T-helper 1 cell (primary cell): ENCODE measurements at places on chromosomes 13 and 19.
A peak's percentile ranks its signal among the peaks of the same experiment; 100 is the strongest.

GRCh38 chr19:6677883-6678689, 8.1 kb upstream of the TNFSF14 start:
- DNase-seq: no peak

DNA sequence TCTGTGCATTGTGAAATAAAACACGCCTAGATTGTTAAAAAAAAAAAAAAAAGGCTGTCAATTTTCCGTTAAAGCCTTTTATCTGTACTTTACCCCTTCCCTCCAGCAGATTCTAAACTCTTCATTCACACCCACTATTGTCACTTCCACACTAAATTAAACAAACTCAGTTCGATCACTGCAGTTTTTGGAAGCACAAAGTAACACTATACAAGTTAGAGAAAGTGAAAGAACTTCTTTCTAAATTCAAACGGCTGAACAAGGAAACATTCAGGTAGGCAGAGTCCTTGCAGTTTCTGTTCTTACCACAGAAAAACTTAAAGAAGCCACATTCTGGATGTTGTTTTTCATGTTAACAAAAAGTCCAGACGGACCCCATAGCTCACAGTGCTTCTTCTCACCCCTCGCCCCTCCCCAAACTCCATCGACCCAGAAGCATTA, 27.5 kb upstream of the UBE2L5 start:
- DNase-seq: no peak

- DNase-seq: no peak
Observed at GRCh38 chr13:67568205-67568604, 338.1 kb upstream of the PCDH9 start.

GRCh38 chr19:41189425-41190065, 3.5 kb upstream of the CYP2S1 start:
- no peak for DNase-seq

DNA sequence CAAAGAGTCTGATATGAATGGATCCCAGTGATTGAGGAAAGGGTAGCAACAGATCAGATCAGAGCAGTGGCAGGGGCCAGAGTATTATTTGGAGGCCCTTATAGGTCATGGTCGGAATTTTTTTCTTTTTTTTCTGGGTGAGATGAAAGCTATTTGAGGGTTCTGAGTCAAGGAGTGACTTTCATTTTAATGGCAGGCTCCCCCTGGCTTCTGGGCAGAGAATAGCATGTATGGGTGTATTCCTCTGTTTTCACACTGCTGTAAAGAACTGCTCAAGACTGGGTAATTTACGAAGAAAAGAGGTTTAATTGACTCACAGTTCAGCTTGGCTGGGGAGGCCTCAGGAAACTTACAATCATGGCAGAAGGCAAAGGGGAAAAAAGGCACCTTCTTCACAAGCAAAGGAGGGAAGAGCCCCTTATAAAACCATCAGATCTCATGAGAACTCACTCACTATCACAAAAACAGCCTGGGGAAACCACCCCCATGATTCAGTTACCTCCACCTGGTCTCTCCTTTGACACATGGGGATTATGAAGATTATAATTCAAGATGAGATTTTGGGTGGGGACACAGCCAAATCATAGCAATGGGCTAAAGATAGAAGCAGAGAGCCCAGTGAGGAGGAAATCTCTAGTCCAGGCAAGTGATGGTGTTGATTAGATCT, 3.0 kb upstream of the SLC6A16 start:
- DNase-seq: peak; percentile 48

GRCh38 chr13:78339927-78340326, 263.4 kb downstream of the POU4F1 start:
- no peak for DNase-seq

DNA sequence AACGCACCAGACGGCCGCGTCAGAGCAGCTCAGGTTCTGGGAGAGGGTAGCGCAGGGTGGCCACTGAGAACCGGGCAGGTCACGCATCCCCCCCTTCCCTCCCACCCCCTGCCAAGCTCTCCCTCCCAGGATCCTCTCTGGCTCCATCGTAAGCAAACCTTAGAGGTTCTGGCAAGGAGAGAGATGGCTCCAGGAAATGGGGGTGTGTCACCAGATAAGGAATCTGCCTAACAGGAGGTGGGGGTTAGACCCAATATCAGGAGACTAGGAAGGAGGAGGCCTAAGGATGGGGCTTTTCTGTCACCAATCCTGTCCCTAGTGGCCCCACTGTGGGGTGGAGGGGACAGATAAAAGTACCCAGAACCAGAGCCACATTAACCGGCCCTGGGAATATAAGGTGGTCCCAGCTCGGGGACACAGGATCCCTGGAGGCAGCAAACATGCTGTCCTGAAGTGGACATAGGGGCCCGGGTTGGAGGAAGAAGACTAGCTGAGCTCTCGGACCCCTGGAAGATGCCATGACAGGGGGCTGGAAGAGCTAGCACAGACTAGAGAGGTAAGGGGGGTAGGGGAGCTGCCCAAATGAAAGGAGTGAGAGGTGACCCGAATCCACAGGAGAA, 1.9 kb downstream of the PPP1R12C start:
- no peak for DNase-seq

GRCh38 chr19:39342647-39343305, 555 bp downstream of the SAMD4B start:
- no peak for DNase-seq

DNA sequence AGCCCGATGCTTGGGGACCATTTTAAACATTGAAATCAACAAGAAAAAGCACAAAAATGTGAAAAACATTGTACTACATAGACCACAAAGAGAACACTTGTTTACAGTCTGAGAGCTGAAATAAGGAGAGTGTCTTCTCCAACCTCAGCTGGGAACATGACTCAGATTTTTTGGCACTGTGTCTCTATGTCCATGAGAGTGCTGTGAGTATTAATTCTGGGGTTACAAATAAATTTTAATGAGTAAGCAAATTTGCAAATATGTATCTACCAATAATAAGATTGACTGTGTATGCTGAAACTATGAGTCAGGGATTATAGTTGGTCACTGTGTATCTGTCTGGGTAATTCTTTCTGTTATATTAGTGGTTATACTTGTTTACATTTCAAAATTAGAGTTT, 174.0 kb downstream of the DCT start:
- DNase-seq: no peak

DNA sequence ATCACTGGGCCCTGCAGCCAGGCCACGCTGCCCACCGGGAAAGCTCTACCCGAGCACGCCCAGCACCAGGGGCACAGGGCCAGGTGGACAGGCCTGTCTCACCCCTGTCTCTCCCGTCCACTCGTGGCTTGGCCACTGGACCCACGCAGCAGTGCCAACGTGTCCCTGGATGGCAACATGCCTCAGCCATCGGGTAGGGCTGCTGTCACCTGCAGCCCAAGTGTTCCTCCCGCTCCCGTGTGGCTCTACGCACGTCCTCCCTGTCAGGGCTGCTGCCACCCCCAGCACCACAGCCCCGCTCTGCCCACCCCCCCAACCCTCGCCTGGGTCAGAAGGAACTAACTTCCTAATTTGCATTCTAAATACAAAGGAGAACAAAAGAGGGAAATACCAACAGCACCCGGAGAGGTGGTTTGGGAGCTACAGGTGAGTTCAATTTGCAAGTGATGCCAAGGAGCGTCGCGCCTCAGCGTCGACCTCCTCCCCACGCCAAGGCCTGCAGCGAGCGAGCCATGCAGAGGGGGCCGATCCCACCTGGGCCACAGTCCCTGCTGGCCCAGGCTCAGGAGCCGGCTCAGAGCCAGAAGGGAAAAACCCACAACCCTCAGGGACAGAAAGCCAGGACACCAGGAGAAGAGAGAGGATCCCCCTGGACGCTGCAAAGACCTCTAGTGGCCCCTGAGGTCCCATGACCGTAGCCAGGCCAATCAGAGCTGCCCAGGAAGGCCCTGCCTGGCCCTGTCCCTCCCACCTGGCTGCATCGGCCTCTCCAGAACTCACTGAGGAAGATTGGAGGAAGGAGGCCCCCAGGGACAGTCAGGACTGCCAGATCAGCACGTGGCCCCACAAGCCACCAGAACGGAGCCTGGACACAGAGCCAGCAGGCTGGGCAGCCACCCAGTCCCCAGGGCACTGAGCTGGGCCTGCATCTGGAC, 128.4 kb upstream of the SPACA7 start:
- DNase-seq: no peak

- DNase-seq: peak; percentile 6
Observed at GRCh38 chr13:84896128-84896527, 903.1 kb downstream of the SLITRK6 start.

DNA sequence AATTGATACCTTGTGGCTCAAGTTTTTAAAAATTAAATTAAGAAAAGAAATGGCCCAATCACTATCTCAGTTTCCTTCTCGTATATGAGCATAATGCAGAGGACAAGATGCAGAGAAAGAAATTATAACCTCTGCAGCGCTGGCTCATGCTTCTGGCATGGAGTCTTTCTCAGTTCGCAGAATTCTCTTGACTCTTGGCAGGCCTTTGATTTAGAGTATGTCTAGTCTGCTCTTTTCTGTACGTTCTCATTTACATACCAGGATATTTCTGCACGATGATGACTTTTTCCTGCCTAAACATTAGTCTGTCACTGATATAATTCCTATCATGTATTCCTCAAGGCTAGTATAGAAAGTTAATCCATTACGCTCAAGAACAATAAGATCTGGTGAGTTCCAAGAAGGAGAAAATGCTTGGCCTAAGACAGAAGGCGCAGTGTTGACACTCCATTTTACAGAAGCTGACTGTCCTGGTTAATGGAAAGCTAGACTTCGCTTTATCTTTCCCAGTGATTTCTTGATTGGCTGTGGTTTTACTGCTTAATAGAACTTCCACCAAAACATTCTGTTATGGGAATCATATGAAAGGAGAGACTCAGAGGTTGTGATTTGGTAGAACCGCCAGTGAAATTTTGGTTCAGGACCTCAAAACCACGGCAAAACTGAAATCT, 1.7 kb upstream of the SMAD9 start:
- DNase-seq: no peak

GRCh38 chr19:23403581-23404324, 8.5 kb upstream of the ZNF91 start:
- no peak for DNase-seq

DNA sequence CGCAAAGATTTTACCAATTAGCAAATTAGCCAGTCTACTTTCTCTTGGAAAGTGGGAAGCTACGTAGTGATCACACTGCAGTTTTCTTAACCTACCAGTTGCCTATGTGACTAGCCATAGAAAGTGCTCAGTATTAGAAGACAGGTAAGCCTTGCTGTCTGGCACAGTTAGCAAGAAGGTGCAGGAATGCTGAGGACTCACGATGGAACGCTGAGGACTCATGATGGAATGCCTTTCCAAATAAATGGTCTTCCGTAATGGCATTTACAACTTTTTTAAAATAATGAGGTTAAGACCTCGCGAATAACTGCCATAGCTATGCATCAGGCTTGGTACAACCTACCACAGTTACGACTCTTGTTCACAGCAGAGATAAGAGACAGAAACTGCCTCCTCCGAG, 1645.6 kb upstream of the MIR17HG start:
- DNase-seq: no peak

GRCh38 chr13:32955881-32956594, 60.2 kb upstream of the KL start:
- no peak for DNase-seq

- no peak for DNase-seq
Observed at GRCh38 chr13:75369981-75370380, 112.0 kb downstream of the TBC1D4 start.

DNA sequence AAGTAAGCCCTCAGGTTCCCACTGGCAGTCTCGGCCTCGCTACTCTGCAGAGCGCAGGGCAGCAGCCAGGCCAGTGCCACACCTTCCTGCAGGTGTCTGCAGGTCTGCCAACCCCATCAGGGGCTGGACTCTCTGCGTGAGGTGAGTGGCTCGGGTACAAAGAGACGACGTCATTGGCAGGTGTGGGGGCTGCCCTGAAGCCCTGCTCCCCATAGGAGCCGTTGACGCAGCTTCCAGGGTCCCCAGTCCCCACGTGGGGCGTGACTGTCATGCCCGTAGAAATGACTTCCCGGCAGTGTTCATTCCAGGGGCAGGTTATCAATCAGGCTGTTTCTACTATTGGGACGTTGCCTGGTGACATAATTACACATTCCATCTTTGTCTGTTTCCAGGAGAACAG, 15.3 kb upstream of the GJB6 start:
- no peak for DNase-seq

GRCh38 chr13:70253411-70253810, 145.2 kb upstream of the KLHL1 start:
- no peak for DNase-seq

- DNase-seq: no peak
Observed at GRCh38 chr19:47741544-47742140, 3.7 kb upstream of the NOP53 start.

GRCh38 chr13:50991579-50992521, 82.3 kb downstream of the RNASEH2B start:
- no peak for DNase-seq

- DNase-seq: peak; percentile 56
Observed at GRCh38 chr19:51439021-51439465, 19.2 kb downstream of the SIGLEC8 start.

DNA sequence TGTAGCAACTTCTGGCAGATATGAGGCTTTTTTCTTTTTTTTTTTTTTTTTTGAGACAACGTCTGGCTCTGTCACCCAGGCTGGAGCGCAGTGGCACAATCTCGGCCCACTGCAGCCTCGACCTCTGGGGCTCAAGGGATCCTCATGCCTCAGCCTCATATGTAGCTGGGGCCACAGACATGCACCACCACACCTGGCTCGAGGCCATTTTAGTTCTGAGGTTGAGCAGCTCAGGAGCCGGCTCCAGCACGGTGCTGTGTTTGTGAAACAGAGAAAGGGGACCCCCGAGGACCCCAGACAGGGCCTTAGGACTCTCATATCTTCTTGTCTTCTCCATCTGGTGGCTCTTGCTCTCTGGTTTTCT, 3.4 kb upstream of the FLT3LG start:
- no peak for DNase-seq

GRCh38 chr13:109160887-109161669, 531.7 kb downstream of the MYO16 start:
- DNase-seq: no peak

DNA sequence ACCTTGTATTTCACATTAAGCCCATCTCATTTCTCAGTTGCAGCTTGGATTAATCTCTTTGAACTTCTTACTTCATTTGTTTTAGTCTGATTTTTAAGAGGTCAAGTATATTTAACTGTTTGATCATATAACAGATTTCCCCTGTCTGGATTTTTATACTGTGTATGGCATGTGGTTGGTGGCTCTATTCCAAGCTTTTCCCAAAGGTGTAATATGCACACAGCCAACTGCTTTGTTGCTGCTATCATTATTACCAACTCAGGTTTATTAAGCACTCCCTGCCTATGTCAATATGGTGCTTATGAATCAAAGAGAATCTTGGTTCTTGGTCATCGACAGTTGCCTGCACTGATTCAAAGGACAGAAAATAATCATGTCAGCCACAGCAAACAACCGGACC, 92.6 kb downstream of the RAP2A start:
- DNase-seq: no peak

GRCh38 chr13:105643966-105644365, 891.5 kb downstream of the EFNB2 start:
- DNase-seq: no peak

- DNase-seq: no peak
Observed at GRCh38 chr13:108302279-108302678, 32.8 kb downstream of the TNFSF13B start.

DNA sequence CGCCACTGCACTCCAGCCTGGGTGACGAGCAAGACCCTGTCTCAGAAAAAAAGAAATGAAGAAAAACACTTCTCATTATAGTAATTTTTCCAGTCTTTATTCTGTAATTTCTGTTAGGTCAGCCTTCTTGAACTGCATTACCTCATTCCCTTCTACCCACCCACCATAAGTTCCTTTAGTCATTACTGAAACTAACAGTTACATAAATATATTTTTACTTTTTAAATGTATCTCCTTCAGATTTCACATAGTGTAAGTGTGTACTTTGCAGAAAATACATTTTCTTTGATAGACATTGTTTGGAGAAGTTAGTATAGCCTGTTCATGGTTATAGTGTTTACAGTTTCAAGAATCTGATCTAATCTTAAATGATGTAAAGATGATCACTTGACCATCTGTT, 31.7 kb upstream of the KCTD4 start:
- DNase-seq: no peak
